ENCODE measurements at places on chromosomes 6 and 20.

DNA sequence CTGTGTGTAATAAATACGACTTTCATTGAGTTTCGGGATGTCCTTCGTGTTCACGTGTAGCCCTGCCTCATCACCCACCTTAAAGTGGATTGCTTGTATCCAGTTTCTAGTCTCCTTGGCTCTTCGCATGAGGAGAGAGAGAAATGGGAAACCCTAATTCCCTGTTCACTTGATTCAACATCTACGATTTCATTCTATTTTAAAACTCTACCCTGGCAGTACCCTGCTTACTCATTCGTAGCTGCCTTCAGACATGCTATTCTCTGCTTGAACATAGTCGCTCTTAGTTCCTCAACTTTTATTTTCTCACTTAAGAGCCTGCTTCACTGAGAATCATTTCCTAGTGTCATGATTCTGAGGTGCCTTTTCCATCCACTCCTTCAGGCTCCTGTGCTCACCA lies 163.6 kb downstream of the EYA4 start:
- no peak for DNase-seq

DNA sequence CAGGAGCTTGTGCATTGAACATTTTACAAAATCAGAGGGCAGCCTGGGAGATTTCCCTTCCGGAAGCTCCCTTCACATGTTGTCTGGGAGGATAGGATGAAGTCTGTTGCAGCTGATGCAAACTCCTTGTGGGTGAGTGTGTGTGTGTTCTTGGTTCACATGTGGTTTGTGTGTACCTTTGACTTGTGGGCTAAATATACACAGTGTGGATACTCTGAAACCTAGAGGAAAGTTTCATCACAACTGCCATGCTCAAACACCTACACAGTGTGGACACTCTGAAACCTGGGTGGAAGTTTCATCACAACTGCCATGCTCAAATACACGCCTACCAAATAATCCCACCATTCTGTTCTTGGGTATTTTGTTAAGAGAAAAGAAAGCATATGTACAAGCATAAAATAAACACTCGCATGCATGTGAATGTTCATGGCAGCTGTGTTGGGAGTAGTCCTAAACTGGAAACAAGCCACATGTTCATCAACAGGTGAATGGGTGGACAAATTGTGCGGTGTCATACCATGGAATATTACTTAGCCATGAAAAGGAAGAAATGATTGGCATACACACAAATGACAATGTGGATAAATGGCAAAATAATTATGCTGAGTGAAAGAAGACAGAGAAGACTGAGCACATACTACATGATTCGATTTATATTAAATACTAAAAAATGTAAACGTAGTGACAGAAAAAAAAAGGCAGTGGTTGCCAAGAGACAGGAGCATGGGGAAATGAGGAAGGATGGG lies 1.8 kb downstream of the SCP2D1 start:
- no peak for DNase-seq

DNA sequence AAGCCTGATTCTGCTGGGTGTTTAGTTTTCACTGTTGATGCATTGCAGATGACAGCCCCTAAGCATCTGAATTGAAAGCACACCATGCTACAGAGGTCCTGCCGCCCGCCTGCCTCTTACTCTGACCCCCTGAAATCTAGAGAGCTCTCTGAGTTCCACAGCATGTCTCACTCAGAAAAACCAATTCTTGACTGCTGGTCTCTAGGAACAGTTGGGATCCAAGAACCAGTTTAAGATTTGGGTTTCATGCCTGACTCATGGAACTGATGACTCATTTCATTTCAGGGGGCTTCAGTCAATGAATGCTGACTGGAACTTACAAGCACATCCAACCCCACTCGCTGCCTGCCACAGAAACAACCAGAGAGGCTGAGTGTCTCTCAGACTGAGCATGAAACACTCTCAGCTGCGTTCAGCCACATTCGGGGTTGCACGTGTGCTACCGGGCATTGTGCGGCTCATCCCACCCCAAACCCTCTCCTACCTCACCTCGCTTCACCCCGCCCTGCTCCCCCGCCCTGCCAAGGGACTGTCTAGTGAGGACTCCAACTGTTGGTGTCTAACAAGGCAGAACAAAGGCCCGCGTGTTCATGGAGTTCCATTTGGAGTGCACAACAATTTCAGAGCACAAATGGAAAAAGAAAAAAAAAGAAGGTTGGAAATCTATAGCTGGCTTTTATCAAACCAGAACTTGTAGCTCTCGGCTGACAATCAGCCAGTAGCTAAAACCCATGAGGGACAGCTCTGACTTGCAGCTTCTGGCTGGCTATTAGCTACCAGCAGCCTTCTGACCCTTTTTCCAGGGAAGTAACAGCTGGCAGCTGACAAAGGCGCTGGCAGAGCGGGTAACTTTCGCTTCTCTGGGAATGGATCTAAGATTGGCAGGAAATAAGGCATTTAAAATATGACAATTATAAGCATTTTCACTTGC lies 20.0 kb upstream of the TRAF3IP2 start:
- no peak for DNase-seq

- no peak for DNase-seq
Measured at GRCh38 chr6:131059486-131059885, 3.6 kb downstream of the EPB41L2 start.

GRCh38 chr6:53928641-53929040 lies 133.8 kb downstream of the LRRC1 start:
- DNase-seq: no peak

- no peak for DNase-seq
Measured at GRCh38 chr6:18178960-18179615, 23.9 kb downstream of the KDM1B start.

GRCh38 chr6:17813542-17813941 lies 106.8 kb upstream of the NUP153 start:
- DNase-seq: no peak

- no peak for DNase-seq
Measured at GRCh38 chr20:36183155-36183944, 28.8 kb downstream of the EPB41L1 start.

DNA sequence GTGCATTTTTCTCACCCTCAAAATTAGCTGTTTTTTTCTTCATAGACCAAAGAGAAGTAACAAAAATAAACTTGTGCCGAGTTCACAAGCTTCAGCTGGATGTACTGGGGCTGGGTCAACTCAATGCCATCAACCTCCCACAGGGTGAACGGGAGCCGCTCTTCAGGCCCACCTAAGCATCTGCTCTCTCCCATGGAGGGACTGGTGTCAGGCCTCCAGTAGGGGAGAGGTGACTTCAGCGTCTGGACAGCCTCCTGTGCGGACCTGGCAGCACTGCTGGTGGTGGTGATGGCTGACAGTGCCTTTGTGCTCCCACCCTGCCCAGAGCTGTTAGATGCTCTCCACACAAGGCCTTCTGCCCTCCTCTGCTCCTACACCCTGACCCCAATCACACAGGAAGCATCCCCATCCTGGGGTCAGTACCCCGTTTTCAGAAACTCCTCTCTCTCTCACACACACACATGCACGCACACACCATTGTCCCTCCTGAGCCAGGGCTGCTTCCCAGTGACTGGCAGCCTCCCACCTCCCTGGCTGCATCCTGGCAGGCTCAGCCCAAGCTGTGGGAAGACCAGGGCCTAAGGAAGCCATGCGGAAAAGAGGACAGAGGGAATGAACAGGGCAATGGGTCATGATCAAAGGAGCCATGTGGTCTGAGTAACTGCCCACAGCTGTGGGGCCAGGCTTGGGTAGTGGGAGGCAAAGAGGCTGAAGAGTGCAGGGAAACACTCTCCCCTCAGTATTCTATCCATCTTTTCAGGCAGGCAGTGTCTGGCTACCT lies 17.7 kb downstream of the CST8 start:
- DNase-seq: no peak

DNA sequence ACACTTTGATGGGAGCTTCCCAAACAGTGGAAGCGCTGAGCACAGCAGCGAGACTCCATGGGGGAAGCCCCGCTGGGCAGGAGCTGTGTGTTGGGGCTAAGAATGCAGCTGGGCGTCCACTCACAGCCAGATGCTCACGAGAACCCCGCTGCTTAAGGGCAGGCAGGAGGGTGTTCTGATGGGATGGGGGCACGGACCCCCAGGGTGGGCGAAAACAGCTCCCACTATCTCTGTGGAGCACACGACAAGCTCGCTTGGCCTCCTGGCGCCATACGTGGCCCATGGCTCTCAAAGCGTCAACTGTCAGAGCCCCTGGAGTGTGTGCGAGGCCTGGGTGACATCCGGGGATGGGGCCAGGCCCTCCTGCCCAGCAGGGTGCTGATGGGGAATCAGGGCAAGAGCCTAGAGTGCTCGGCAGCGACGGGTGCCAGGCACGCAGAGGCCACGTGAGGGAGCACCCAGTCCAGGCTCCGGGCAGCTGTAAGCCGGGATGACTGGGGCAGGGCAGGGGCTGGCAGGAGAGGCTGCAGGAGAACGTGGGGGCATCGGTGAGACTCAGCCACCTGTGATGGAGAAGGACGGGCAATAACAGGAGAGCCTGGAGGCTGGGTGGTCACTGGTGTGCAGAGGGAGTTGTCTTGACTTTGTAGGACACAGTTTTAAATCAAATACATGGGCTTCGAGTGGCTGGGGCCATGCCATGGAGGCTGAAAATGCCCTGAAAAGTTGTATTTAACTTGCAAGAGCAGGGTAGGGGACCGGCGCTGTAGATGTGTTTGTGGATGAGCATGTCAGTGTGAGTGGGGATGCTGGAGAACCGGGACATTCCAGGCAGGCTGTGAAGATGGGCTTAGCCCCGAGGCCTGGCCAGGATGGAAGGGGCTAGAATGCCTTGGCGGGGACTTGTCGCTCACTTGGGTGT lies 27.3 kb downstream of the PYGB start:
- peak; percentile 24 for DNase-seq

GRCh38 chr20:22382742-22383141 lies 201.6 kb downstream of the FOXA2 start:
- no peak for DNase-seq

- DNase-seq: no peak
Measured at GRCh38 chr6:156060013-156060412, 604.4 kb upstream of the NOX3 start.

- no peak for DNase-seq
Measured at GRCh38 chr6:108417027-108417426, 122.2 kb downstream of the AFG1L start.

DNA sequence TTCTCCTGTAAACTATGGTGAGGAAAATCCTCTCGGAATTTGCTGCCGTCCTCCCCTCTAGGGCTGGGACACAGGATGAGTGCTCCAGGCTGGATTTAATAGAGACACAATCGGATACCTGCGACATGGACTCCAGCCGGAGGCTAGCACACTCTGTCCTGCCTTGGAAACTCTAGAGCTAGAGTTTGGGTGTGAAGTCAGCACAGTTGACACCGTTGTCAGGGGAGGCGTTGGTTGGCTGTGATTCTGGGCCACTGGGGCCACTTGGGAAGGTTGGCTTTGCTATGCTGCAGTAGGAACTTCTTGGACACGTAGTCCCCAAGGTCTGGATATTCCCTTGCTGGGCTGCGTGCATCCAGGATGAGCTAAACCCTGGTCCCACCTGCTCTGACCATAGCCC lies 169.4 kb downstream of the NRN1 start:
- DNase-seq: no peak

Measured in Caco-2 (cell line).